ENCODE measurements at places on chromosomes 5 and 9. TPM values are rescaled to one million over a fixed set of nuclear protein-coding genes. Genes with fewer than 3 reads are reported as not detected.

Gene ALDH1A1
- 10.1 TPM for total RNA-seq

Gene SPINK6
- not detected for total RNA-seq

Gene RAI14
- total RNA-seq: 56.6 TPM

Gene RLN2
- total RNA-seq: not detected

Gene CCL28
- total RNA-seq: 1.4 TPM

Gene MCC
- total RNA-seq: 50.8 TPM

Gene PCA3
- total RNA-seq: 0.26 TPM

Gene PTPN3
- 0.17 TPM for total RNA-seq

Gene GABBR2
- total RNA-seq: 0.43 TPM

Gene PLCXD3
- total RNA-seq: under 0.01 TPM

Gene RIOK2
- total RNA-seq: 29.5 TPM

Gene PTTG1
- total RNA-seq: 31.8 TPM

Gene TMEM174
- total RNA-seq: not detected

Gene CTNND2
- not detected for total RNA-seq

Gene PCDHGB1
- 1.5 TPM for total RNA-seq

Gene FGF18
- total RNA-seq: under 0.01 TPM

Gene BAAT
- not detected for total RNA-seq

Gene NR2F1
- total RNA-seq: 65.0 TPM

Gene SPEF2
- 1.2 TPM for total RNA-seq

Gene TMC1
- under 0.01 TPM for total RNA-seq

Gene TEX48
- not detected for total RNA-seq

Gene GFRA3
- total RNA-seq: not detected

Gene IFNK
- total RNA-seq: not detected

Gene SPINK7
- total RNA-seq: not detected

Gene SEMA6A
- 0.16 TPM for total RNA-seq

Gene PLAC8L1
- total RNA-seq: not detected

Gene TNFSF8
- not detected for total RNA-seq

Gene DAB2
- 79.3 TPM for total RNA-seq

Gene BTNL9
- total RNA-seq: not detected

Gene FOXD4L5
- total RNA-seq: 0.09 TPM

Gene NEUROG1
- not detected for total RNA-seq

Gene SELENOP
- 87.6 TPM for total RNA-seq

Gene CYLC2
- not detected for total RNA-seq

Gene SPATA31C1
- total RNA-seq: not detected

Gene GHR
- total RNA-seq: 3.5 TPM
